ENCODE measurements at places on chromosomes 11 and 22.

DNA sequence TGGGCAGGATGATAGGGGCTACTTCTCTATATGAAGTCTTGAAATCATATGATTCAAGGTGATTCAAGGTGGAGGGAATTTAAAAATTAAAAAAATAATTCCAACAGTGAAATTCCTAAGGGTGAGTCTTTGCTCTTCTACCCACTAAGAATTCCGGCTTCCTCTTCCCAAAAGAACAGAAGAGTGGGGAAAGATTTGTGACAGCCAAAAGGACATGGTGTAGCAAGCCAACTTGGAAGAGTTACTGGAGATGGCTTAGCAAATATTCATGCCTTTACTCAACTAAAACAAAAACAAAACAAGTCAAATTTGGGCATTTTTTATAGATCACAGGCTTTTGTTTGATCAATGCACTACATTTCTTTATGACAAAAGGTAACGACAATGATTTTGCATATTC lies 12.3 kb downstream of the ZBED5 start:
- DNase-seq: no peak

- DNase-seq: no peak
These were observed 921 bp upstream of the BCL2L13 start for GRCh38 chr22:17637490-17638181.

DNA sequence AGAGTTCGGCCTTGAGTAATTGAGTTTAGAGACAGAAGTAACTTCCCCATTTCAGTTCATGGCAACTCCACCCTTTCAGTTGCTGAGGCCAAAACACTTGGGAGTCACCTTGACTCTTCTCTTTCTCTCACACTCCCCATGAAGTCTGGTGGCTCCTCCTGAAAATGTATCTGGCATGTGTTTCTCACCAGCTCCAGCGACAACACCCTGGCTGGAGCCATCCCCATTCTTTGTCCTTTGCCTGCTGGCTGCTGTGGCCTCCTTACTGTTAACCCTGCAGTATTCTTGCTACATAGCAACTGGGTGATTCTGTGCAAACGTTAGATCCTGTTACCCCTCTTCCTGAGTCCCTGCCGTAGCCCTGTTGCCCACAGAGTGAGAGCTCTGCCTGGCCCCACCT lies 23.8 kb downstream of the SLC6A5 start:
- no peak for DNase-seq

GRCh38 chr22:24107661-24108060 lies 73.6 kb upstream of the SUSD2 start:
- no peak for DNase-seq

DNA sequence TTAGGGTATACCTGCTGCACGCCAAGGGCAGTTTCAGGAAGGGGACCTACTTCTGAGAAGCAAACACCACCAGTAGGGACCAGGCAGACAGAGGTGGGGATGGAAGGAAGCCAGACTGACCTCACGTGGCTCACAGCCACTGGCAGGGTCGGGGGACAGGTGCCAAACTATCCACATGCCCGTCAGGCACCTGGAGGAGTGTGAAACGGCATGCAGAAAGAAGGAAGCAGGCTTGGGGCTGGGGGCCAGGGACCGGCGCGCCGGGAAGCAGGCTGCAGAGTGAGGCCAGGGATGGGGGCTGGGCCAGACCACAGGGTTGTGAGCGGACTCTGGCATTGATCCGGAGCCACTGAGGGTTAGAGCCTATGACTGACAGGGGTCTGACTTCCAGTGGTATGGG lies 47.5 kb downstream of the CDKN1C start:
- DNase-seq: no peak

DNA sequence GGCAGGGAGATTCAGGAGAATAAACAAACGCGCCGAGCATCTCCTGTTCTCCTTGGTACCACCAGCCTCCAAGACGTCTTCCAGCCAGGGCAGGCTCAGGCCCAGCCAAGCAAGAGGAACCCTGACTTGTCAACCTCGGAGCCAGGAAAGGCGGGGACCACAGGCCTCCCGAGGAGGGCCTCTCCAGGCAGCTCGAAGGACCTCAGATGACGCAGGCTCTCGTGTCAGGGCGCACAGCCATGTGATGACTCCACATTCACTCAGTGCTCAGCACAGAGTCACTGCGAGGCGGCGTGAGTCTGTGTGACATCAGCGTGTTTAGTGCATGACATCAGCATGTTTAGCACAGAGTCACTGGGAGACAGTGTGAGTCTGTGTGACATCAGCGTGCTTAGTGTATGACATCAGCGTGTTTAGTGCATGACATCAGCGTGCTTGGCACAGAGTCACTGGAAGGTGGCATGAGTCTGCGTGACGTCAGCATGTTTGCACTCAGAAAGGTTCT lies 241.4 kb downstream of the BRD1 start:
- no peak for DNase-seq

- no peak for DNase-seq
These were observed 26.7 kb downstream of the SERGEF start for GRCh38 chr11:17986007-17986710.

DNA sequence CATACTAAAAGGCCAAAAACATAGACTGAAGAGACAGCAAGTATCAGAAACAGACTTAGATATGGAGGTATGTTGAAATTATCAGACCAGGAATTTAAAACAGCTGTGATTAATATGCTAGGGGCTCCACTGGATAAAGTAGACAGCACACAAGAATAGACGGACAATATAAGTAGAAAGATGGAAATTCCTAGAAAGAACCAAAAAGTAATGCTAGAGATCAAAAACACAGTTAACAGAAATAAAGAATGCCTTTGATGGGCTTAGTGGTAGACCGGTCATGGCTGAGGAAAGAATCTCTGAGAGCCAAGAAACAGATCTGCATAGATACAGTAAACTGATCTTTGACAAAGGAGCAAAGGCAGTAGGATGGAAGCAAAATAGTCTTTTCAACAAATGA lies 250.2 kb downstream of the SWAP70 start:
- no peak for DNase-seq

- peak; percentile 8 for DNase-seq
These were observed 237.5 kb downstream of the MIAT start for GRCh38 chr22:26894766-26895485.

DNA sequence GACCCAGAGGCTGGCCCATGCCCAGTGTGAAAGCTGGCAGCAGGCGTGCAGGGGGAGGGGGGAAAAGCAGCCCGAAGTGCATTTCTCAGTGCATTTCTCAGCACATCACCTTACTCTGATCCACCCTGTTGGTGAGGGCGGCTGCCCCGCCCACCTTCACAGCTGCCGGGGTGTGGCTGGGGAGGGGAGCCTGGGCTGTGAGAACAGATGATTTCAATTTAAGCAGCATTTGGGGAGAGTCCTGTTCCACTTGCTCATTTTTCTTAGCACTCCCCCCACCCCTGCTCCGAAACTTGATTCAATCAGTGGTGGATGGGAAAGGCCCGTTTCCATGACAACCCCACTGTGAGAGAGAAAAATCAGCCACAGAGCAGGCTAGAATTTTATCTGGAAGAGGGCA lies 84.8 kb downstream of the SNX19 start:
- peak; percentile 10 for DNase-seq

DNA sequence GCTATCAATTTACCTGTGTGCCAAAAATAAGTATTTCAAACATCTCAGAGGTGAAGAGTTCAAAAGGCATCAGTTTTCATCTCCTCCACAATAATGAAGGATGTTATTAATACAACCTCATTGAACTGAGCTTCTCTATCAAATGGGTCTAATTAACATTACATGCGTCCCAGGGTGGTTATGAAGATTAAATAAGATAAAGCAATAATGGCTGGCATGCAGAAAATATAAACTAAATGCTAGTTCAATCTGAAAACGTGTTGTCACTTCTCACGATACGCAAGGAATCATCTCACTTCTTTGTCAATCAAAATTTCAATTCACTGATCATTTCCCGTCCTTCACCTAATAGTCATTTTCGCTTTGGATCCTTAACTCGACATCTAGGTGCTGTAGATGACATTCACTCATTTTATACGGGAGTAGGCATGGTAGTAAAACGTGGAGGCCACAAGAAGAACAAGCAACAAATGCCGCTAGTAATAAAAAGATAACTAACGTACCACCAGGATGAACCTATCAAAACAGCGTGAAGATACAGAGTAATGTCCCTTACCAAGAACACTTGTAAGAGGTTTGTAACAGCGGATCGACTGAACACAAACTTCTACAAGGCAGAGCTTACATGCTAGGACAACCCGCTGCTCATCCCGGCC lies 918 bp downstream of the CHORDC1 start:
- peak; percentile 9 for DNase-seq

- DNase-seq: no peak
These were observed 24.1 kb downstream of the NEAT1 start for GRCh38 chr11:65446446-65447277.

DNA sequence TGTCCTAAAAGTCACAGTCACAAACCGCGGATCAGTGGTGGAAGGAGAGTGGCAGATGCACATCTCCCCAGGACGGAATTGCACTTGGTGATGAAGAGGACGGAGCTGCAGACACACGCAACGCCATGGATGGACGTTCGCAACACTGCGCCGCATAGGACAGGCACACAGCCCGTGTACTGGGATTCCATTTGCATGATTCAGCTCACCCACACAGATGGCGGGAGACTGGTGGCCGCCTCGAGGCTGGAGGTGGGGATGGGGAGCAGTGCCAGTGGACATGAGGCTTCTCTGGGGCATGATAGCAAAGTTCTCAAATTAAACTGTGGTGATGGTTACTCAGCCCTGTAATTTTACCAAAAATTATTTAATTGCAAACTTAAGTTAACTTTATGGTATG lies 37.4 kb downstream of the DUSP8 start:
- no peak for DNase-seq

GRCh38 chr22:37545703-37546436 lies 14.4 kb upstream of the CDC42EP1 start:
- DNase-seq: no peak

DNA sequence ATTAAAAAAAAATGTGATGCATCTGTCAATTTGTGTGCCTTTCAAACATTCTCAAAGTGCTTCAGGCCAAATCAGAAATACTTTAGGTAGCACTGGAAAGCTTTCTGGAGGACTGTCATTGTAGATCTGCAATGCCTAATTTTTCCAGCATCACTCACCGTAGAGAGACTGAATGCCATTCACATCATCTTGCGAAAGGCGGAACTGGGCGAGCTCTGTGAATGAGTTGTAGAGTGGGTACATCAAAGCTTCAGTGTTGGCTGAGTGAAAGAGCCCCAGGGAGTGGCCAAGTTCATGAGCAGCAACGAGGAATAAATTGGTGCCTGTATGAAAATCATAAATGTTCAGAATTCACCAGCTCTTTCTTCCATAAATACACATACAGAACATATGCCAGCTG lies 4.0 kb downstream of the MMP10 start:
- no peak for DNase-seq

DNA sequence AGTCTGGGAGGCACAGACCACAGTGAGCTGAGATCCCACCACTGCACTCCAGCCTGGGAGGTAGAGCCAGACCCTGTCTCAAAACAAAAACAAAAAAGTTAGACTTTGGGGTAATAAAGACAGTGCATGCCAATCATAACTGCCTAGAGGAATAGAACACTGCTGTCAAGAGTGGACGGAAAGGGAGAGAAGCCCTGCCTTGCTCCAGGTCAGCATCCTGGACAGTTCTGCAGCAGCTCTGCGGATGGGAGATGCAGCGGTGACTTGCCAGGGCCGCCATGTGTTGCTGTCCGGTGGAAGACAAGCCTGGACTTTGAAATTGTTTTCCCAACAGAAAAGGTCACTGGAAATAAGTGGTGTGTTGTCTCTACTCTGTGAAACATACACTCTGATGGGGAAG lies 618.2 kb downstream of the TBC1D22A start:
- no peak for DNase-seq

DNA sequence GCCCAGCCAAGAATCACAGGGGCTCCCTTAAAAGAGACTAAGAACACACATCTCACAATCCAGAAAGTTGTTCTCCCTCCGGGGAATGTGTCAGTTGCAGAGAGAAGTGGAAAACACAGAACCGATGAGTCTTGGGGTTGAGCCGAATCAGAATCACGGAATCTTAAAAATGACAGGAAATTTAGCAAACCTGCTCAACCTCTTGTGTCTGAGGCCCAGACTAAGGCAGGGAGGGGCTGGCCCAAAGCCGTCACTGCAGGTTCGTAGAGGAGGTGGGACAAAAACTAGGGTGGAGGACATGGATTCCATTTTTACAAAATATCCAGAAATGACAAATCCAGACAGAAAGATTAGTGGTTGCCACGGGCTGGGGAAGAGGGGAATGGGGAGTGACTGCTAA lies 63.8 kb downstream of the KIAA1671 start:
- no peak for DNase-seq

GRCh38 chr11:97087419-97087818 lies 697.6 kb downstream of the JRKL start:
- no peak for DNase-seq

DNA sequence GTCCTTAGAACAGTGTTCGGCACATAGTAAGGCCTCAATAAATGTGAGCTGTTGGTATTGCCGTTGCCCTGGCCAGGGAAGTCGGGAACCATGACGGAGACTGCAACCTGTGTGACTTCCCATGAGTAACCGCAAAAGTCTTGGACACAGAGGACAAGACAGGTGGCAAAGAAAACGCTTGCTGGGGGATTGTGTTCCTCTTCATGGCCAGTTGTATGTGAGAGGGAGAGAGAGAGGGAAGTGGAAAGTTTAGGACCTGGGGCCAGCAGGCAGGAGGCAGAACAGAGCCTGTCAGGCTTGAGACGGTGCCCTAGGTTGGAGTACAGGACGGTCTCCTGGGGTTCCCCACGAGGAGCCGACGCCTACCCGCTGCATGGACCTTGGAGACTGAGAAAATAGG lies 90.2 kb downstream of the CEP164 start:
- no peak for DNase-seq

- DNase-seq: no peak
These were observed 60.9 kb downstream of the ST14 start for GRCh38 chr11:130220311-130221035.

DNA sequence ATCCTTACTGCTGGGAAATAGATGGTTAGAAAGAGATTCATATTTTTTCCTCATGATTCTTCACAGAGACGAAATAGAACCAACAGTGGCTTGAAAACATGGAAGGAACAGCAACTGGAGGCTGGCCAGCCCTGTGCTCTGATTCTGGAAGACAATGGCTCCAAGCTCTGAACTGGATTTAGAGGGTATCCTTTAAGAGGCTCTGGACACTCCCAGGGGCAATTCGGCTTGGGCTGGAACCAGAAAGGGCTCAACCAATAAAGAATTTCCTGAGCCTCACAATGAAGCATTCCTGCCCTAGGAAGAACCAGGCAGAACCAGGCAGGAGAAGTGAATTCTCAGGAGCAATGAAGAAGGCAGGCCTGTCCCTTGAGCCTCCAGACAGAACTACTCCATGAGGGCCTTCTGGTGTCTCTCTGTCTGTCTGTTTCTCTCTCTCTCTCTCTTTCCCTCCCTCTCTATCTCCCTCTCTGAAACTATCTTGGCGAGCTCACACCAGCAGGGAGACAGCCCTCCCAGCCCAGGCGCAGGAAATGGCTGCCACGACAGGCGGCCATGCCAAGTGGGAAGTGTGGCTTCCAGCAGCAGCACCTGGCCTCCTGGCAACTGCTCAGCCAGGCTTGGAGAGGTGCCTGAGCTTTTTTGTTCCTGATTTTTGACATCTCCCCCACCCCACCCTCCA lies 93.3 kb downstream of the RCN1 start:
- no peak for DNase-seq

All from activated CD4-positive, alpha-beta T cell treated with anti-CD3 and anti-CD28 coated beads, Interleukin-10, Interleukin-2, amounts not matched to agents 100 ng/mL and 50 ng/mL, durations not matched to agents 16 hours and 8 hours (primary cell).